Activated T-helper 1 cell treated with anti-CD3 and anti-CD28 coated beads, Interleukin-12 subunit alpha, Interleukin-12 subunit beta, Interleukin-2, Interleukin-4 antibody, amounts not matched to agents 30 ng/mL and 10 ng/mL and 1 ng/mL, durations not matched to agents 14 hours and 24 hours and 36 hours (primary cell): ENCODE measurements at places on chromosomes 12 and 14. TPM values are rescaled to one million over a fixed set of nuclear protein-coding genes. Genes with fewer than 3 reads are reported as not detected.

RBP5 gene
- total RNA-seq: 0.51 TPM in 1 of 2 replicates, not detected in the other

DNA sequence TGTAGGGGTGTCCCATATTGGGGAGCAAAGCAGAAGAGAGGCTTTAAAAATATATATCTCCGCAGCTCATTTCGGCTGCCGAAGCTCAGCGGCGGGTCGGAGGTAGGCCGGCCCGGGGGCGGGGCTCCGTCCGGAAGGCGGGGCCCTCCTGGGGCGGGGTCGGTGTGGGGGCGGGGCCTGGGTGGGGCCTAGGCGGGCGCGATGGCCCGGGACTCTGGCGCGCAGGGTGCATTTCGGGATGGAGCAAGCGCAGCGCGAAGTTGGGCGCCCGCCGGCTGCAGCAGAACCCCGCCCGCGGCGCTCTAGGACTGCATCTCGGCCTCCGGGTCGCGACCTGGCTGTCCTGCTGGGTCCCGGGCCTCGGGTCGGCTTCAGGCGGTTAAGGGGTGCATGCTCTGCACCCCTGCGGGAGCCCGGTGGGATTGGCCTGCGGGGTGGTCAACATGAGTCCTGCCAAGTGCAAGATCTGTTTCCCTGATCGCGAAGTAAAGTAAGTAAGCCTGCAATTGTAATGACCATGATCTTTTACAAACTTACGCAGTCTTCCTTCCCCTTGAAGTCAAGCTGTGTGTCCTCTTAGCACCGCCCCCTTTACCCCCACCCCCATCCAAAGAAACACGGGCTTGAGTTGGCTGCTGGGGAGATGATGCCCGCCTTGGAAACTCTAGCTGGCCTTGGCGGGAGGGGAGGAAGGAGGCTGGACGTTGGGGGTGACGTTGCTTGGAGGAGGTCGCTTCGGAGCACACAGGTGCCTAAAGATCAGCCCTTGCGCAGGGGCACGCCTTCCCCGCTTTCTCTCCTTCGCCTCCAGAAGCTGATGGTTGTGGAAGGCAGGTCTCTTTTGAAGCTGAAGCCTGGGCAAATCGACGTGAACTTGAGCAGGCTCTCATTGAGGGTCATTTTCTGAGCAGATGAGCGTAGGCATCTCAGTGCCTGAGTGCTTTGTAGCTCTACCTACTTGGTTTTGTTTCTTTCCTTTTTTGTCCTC, 38.4 kb downstream of the ACACB start:
- H3K4me3 ChIP-seq: peak overlapping the region; percentile 85
- peaks cover 17% of the 10 kb centered on the region for H3K4me1 ChIP-seq
- DNase-seq: peak; percentile 71
- H3K27me3 ChIP-seq: peaks cover 15% of the 10 kb centered on the region

DNA sequence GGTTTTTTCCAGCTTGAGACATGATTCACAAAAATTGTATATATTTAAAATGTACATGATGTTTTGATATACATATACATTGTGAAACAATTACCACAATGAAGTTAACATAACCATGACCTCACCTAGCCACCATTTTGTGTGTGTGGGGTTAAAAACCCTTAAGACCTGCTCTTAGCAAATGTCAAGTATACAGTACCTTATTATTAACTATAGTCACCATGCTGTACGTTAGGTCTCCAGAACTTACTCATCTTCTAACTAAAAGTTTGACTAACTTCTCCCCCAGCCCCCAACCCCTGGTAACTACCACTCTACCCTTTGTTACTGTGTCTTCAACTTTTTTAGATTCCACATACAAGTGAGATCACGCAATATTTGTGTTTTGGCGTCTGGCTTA, 52.6 kb downstream of the EIF2S3B start:
- H3K36me3 ChIP-seq: no peaks in the 10 kb centered on the region
- H3K27me3 ChIP-seq: peaks cover 23% of the 10 kb centered on the region
- H3K27ac ChIP-seq: no peak overlapping the region
- DNase-seq: no peak

DNA sequence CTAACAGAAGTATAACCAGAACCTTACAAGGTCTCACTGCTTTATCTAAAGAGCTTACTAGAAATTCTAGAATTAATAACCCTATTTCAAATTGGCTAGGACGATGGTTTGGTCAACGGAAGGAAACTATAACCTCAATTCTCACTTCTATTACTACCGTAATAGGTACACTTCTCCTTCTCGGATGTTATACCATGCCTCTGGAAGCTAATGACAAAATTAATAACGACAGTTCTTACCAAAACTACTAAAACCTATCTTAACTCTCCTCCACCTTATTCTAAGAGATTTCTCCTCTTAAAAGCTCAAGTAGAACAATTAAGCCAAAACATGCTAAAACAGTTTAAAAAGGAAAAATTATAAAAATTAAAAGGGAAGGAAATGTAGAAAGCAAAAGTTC, 23.7 kb upstream of the UBC start:
- H3K4me3 ChIP-seq: no peak overlapping the region
- no peaks in the 10 kb centered on the region for H3K27me3 ChIP-seq
- H3K27ac ChIP-seq: peak overlapping the region; percentile 84

DCAF4 gene
- total RNA-seq: 17.1 and 20.4 TPM in 2 replicates

- H3K27me3 ChIP-seq: no peaks in the 10 kb centered on the region
- H3K4me3 ChIP-seq: no peak overlapping the region
- peaks cover 36% of the 10 kb centered on the region for H3K4me1 ChIP-seq
Measured at GRCh38 chr12:53014709-53015108, 8.5 kb downstream of the EIF4B start.

LHX5 gene
- total RNA-seq: not detected in 2 replicates

DNA sequence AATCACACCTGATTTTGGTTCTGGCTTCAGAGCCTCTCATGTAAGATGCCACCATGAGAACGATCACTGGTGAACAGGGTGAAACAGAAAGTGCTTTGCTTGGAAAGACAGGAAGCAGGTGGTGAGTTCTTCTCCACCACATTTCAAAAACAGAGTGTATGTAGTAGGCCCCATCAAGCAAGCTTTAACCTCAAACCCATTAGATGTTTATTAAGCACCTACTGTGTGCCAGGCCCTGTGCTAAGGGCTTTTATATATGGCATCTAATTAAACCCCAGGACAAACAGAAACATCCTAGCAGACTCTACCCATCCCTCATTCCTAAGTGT, 47.8 kb upstream of the MED13L start:
- H3K36me3 ChIP-seq: peaks cover 9% of the 10 kb centered on the region
- peak; percentile 31 for DNase-seq

- H3K27ac ChIP-seq: no peak overlapping the region
- DNase-seq: no peak
- peaks cover 3% of the 10 kb centered on the region for H3K27me3 ChIP-seq
- H3K36me3 ChIP-seq: no peaks in the 10 kb centered on the region
Measured at GRCh38 chr12:15502211-15502610, 179.9 kb downstream of the PTPRO start.

- peaks cover 8% of the 10 kb centered on the region for H3K4me1 ChIP-seq
- no peak overlapping the region for H3K27ac ChIP-seq
- H3K27me3 ChIP-seq: peaks cover 2% of the 10 kb centered on the region
- H3K36me3 ChIP-seq: no peaks in the 10 kb centered on the region
Measured at GRCh38 chr12:84843593-84844144, 68.9 kb downstream of the SLC6A15 start.

RILPL2 gene
- total RNA-seq: 20.1 and 20.6 TPM in 2 replicates

DNA sequence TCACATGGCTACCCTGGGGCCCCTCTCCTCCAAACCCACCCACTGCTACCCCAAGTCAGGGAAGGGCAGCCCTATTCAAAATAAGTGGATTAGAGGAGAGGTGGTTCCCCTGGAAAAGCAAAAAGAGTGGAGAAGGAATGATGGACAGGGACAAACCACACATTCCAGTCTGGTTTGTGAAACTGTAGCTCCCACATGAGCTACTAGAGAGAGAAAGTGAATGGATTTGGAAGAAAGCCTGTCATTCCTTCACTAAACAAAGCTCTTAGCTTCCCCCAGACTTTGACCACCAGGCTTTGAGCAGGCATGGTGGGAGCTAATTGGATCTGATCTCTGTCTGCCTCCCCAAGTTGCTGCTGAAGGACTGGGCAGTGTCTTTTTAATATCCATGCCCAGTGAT, 28.0 kb downstream of the CCDC63 start:
- no peaks in the 10 kb centered on the region for H3K4me1 ChIP-seq
- no peaks in the 10 kb centered on the region for H3K36me3 ChIP-seq
- no peak overlapping the region for H3K27ac ChIP-seq

PNN gene
- 111 and 116 TPM in 2 replicates for total RNA-seq

DNA sequence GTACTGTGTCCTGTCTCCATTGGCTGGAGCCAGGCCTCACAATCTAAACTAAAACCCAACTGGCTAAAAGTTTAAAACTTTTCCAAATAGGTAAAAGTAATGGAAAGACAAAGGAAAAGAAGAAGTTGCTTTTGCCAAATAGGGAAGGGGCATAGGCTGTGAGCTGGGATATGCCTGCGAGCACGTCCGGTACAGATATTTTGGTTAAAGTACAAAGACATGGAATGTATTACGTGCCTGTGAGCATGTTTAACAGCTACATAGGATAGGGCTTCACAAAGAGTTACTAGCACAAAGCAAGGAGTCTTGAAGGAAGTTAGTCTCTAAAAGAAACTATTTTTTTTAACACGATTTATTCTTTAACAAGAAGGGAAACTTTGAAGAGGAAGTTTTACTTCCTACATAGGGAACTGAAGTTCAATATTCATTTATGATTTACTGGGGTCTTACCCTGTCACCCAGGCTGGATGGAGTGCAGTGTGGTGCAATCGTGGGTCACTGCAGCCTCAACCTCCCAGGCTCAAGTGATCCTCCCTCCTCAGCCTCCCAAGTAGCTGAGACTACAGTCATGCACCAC, 41.9 kb upstream of the INF2 start:
- H3K27ac ChIP-seq: no peak overlapping the region
- no peak for DNase-seq
- H3K36me3 ChIP-seq: no peaks in the 10 kb centered on the region
- H3K27me3 ChIP-seq: peaks cover 14% of the 10 kb centered on the region

ADAM20 gene
- total RNA-seq: 0.47 and 0.61 TPM in 2 replicates

NRL gene
- 2.1 and 2.7 TPM in 2 replicates for total RNA-seq

GRCh38 chr12:129552996-129553750, 350.7 kb downstream of the TMEM132D start:
- no peak for DNase-seq
- no peaks in the 10 kb centered on the region for H3K4me1 ChIP-seq
- H3K4me3 ChIP-seq: no peak overlapping the region
- no peak overlapping the region for H3K27ac ChIP-seq
- H3K36me3 ChIP-seq: no peaks in the 10 kb centered on the region

FBXO33 gene
- total RNA-seq: 18.1 and 20.5 TPM in 2 replicates

DNA sequence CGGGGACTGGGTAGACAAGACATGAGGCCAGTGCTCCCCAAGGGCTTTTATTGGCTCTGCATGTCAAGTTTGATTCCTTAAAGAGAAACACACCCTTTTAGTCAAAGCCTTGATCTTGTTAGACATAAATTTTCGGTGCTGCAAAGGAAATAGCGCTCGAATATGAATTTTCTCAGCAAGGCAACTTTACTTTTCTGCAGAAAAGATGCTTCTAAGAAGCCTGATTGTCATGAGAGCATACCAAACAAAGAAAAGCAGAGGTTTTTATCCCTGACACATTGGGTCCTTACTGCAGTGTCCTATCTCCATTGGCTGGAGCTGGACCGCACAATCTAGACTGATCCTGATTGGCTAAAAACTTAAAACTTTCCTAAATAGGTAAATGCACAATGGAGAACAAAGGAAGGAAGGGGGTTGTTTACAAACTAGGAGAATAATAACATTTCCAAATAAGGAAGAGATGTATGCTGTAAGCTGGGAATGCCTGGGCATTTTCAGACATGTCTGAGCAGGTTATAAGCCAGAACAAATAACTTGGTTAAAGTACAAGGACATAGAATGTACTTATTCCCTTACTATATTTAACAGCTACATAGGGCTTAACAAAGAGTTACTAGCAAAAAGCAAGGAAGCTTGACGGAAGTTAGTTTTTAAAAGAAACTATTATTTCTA, 17.2 kb downstream of the TXNRD1 start:
- no peaks in the 10 kb centered on the region for H3K4me1 ChIP-seq
- no peak overlapping the region for H3K27ac ChIP-seq
- H3K4me3 ChIP-seq: no peak overlapping the region
- no peaks in the 10 kb centered on the region for H3K27me3 ChIP-seq
- no peak for DNase-seq

ABCD2 gene
- 7.8 and 8.0 TPM in 2 replicates for total RNA-seq

CMA1 gene
- total RNA-seq: not detected in 2 replicates

SART3 gene
- 83.3 and 96.4 TPM in 2 replicates for total RNA-seq

NTF3 gene
- total RNA-seq: not detected in 2 replicates

DNA sequence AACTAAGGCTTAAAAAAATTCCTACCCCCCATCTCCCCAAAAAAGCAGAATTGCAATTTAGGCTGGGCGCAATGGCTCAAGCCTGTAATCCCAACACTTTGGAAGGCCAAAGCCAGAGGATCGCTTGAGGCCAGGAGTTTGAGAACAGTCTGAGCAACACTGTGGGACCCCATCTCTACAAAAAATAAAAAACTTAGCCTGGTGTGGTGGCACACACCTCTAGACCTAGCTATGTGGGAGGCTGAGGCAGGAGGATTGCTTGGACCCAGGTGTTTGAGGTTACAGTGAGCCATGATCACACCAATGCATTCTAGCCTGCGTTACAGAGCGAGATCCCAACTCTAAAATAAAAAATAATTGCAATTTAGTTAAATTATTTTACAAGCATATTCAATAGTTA, 54.1 kb downstream of the CPM start:
- H3K27me3 ChIP-seq: no peaks in the 10 kb centered on the region
- no peak overlapping the region for H3K4me3 ChIP-seq
- H3K27ac ChIP-seq: no peak overlapping the region
- H3K36me3 ChIP-seq: peaks cover 22% of the 10 kb centered on the region
- DNase-seq: no peak

IGF1 gene
- total RNA-seq: 0.34 and 0.83 TPM in 2 replicates

SDS gene
- total RNA-seq: not detected in 2 replicates

DNA sequence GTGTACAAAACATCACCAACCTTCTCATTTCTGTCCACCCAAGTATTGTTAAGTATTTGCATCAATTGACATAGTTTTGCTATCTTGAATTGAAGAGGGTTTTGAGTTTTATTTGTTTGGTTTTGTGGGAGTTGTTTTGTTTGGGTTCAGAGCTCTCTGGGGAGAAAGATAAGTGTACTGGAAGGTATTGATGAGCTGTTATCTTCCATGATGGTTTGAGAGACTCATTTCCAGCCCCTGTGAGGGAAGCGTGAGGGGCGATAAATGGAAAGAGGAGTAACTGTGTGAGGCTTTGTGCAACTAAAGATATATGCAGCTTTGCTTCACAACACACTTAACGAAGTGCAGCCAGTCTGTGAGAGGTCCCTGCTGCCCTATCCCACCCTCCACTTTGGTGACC, 15.7 kb upstream of the CIPC start:
- no peak overlapping the region for H3K4me3 ChIP-seq
- H3K36me3 ChIP-seq: no peaks in the 10 kb centered on the region
- no peak for DNase-seq
- peaks cover 1% of the 10 kb centered on the region for H3K27me3 ChIP-seq
- peaks cover 6% of the 10 kb centered on the region for H3K4me1 ChIP-seq

HOXC5 gene
- not detected in 2 replicates for total RNA-seq

GRCh38 chr14:20657216-20658211, 16.0 kb upstream of the OR6S1 start:
- DNase-seq: no peak
- H3K4me1 ChIP-seq: peaks cover 35% of the 10 kb centered on the region
- no peak overlapping the region for H3K27ac ChIP-seq
- no peak overlapping the region for H3K4me3 ChIP-seq

- no peak for DNase-seq
- H3K4me3 ChIP-seq: no peak overlapping the region
- no peaks in the 10 kb centered on the region for H3K4me1 ChIP-seq
- H3K27me3 ChIP-seq: no peaks in the 10 kb centered on the region
- H3K36me3 ChIP-seq: no peaks in the 10 kb centered on the region
Measured at GRCh38 chr12:1356285-1356684, 238.1 kb downstream of the FBXL14 start.

PPP1R1A gene
- total RNA-seq: 0.29 TPM in 1 of 2 replicates, not detected in the other

- peaks cover 10% of the 10 kb centered on the region for H3K4me1 ChIP-seq
- no peak for DNase-seq
- H3K27ac ChIP-seq: peak overlapping the region; percentile 14
- H3K27me3 ChIP-seq: peaks cover 14% of the 10 kb centered on the region
- no peak overlapping the region for H3K4me3 ChIP-seq
Measured at GRCh38 chr12:97336900-97337751, 125.5 kb upstream of the RMST start.
